ENCODE measurements at places on chromosomes 1 and 21.

- DNase-seq = no peak
These were observed 221.1 kb downstream of the KCNJ6 start for GRCh38 chr21:37695111-37695510.

DNA sequence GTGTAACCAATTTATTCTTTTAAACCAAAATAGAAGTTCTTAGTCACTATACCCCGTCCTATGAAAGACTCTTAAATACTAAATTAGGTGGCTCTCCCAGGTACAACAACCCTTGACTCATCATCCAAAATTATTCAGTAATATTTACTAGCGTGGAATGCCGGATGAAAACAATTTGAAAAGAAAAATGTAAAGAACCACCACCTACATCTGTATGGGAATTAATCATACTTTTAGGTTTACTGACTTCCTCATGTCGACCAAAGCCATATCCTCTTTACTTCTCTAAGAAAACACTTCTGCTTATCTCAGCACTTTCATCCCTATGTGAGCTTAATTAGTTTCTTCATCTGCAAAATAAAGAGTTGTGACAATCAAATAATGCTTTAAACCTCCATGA is 139.6 kb downstream of the AKT3 start:
- DNase-seq = no peak

- DNase-seq = no peak
These were observed 126.4 kb upstream of the C1orf21 start for GRCh38 chr1:184260382-184260781.

DNA sequence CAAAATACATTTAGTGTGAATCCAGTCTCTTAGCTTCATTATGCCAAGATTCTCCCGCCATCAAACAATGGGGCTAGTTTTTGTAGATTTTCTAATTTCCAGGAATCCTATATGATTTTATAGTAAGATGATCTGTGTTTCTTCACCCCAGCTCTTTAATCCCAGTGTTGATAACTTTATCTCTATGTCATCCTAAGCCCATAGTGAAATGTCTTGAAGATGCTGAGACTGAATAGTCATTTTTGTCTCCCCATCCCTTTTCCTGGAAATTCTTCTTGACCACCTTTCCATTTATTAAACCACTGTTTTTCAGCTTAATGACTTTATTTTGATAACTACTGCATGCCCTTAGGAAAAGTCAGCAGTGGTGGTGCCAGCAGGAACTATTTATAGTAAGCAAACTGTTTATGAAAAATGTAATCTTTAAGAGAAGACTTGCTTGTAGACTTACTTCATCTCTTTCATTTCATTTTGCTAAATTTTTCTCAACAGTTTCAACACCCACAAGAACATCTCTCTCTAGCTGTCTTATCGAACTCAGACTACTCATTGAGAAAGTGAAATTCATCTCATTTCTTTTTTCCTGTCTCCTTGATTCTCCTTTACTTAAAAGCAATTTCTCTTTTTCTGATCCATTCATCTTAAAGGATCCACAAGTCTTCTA is 116.6 kb downstream of the NTMT2 start:
- DNase-seq = no peak

GRCh38 chr1:218850367-218850766 is 323.3 kb upstream of the LYPLAL1 start:
- DNase-seq = no peak

- peak; percentile 70 for DNase-seq
These were observed 55.6 kb downstream of the SUCO start for GRCh38 chr1:172588296-172589291.

- DNase-seq = no peak
These were observed 19.6 kb upstream of the DUSP10 start for GRCh38 chr1:221761354-221762002.

GRCh38 chr1:235326719-235327558 is 1.0 kb downstream of the ARID4B start:
- DNase-seq = peak; percentile 47

DNA sequence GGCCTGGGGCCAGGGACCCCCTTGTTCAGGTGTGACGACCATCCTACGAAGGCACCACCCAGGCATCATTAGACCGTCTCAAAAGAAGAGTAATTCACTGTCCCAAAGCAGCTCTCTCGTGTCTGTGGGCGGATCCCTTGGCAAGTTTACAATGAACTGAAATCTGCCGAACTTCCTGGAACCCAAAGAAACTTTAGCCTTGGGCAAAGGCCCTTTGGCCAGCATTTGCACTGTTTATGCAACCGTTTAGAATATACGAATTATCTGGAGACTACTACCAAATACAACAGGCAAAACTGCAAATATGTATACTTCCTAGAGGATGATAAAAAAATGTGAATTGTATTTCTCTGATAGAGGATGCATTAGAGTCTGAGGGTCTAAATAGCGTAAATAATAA is 1.4 kb upstream of the SOD1 start:
- DNase-seq = no peak

- DNase-seq = no peak
These were observed 27.5 kb upstream of the COL9A2 start for GRCh38 chr1:40344597-40344996.

DNA sequence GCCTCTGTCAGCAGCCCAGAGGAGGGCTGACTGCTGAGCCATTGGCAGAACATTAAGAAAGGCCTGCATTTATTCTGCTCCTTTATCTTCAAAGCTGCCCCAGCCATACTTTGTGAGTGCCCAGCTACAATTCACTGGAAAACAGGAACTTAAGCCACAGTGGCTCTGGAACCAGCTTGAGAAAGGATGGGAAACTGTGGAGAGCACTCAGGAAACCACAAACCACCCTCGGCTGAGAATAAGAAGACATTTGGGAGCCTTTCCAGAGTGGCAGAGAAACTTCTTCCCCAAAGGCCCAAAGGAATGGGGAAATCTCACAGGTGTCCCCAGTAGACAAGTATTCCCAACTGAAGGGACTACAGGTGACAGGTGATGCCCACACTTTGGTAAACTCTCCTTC is 1.8 kb downstream of the LAMB3 start:
- no peak for DNase-seq

- no peak for DNase-seq
These were observed 108.8 kb downstream of the TNFSF18 start for GRCh38 chr1:172941945-172942344.

GRCh38 chr1:21322681-21323016 is 32.4 kb upstream of the ECE1 start:
- DNase-seq = no peak

GRCh38 chr1:53651356-53651755 is 87.6 kb downstream of the GLIS1 start:
- no peak for DNase-seq

GRCh38 chr21:26945916-26946675 is 20.8 kb downstream of the ADAMTS5 start:
- DNase-seq = no peak

DNA sequence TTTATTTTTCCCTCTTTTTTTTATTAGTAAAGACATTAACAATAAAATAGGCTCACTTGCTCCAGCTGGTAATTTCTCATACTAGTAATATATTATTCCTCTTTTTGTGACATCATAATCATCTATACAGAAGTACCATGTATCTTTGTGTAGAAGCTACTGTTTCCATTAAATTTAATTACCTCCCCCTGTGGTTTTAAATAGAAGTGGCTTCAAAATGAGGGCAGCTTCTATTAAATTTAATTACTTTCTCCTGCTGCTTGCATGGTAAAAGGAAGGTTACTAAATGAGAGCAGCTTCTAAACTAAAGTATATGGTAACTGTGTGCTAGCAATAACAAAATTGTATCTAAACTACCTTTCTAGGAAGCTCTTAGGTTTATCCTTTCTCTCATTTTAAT is 94.0 kb downstream of the DPYD start:
- DNase-seq = no peak

- no peak for DNase-seq
These were observed 69.8 kb downstream of the TBX15 start for GRCh38 chr1:118918230-118918939.

GRCh38 chr1:217602380-217602779 is 28.5 kb downstream of the GPATCH2 start:
- no peak for DNase-seq

DNA sequence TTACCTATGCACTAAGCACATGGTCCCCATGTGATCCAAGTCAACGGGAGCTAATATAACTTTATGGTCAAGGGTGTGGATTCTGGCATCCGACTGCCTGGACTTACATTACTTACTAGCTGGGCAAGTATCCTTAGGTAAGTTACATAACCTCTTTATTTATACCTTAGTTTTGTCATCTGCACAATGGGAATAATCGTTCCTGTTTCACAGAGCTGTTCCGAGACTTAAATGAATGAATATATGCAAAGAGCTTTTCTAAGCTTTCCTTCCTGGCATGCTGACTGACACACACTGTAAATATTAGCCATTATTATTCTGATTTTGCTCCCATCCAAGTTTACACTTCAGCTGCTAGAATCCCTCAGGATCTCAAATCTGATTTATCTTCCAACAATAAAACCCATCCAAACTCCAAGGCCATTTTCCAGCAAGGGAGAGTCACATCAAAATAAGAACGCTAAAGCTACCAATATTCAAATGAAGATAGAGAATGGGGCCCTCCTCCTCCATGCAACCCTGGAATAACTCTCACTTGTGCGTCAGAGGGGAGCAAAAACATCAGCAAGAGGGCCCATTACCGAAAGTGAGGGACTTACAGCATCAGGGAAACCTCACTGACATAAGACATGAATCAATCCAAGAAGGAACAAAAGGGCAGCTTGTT is 115.6 kb upstream of the KAZN start:
- no peak for DNase-seq

DNA sequence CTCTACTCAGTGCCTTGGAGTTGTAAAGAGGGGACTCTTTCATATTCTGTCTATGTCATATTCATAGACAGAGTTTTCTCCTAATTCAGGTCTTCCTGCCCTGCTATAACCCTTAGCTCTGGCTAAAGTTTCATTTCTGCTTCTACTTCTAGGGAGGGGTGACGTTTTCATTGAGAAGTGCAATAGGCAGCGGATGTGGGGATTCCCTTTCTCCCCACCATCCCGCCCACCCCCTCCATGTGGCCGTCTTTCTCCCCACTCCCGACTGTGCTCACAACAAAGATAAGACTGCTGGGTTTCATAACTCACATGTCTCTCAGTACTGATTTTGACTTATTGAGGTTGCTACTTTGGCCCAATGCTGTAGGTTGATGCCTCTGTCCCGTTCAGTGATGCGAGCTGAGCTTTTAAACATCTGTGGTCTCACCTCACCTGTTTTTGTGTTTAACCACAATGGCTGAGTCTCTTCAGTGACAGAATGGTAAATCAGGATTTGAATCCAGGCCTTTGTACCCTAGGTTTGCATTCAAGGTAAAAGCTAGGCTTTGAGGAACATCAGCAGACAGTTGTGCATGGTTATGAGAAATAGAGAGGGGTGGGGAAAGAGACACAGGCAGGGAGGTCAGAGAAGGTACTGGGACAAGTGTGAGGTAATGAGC is 7.8 kb upstream of the KIF14 start:
- no peak for DNase-seq

DNA sequence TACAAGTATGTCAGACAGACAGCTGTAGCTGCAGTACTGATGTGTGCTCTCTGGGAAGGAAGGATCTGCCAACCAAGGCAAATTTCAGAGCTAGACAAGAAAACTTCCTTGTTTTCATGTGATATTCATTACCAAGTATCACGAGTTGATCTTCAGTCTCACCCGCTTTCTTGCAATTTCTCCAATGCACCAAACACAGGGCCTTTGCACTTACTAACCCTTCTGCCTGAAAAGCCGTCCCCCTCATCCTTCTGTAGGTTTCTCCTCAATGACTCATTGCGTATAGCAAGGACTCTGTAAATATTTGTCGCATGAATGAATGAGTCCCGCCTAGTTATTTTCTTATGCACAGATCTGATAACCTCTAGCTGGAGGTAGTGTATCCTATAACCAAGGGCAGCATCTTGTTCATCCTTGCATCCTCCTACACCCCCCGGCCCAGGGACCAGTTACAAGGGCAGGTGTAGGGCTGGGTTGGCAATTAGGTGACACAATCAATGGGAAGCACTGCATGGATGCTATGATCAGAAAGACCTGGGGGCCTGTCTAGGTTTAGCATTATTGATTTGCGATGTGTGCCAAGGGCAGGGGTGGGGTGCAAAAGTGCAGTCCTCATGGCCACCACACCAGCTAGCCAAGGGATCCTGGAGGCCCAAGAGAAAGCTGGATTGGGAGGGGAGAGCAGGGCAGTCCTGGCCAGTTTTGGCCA is 51.4 kb upstream of the GPR157 start:
- peak; percentile 64 for DNase-seq

DNA sequence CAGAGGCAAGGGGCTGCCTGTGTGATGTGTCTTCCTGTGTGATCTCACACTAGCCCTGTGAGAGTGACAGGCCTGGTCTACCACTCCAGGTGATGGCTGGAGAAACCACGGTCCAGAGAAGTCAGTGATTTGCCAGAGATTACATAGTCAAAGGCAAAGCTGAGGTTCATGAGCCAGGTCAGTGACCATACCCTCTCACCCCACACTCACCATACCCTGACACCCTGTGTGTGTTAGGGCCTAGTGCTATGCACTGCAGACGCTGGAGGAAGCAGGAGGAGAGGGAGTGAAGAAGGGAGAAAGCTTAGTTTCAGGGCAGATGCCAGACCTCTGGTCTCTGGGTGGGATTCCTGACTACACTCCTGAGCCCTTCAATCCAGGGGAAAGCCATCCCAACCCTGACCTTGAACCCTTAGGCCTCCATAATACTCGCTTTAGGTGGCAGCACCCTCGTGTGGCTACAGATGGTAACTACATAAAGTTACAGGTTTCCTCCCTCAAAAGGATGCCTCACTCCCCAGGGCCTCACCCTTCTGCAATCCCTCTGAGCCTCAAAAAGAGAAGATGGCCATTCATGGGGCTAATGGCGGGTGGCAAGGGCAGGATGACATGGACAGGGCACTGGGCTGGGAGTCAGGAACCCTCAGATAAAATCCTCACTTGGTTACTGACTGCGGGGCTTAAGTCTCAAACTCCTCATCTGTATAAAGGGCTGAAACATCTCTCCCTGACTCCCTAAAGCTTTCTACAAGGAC is 20.8 kb upstream of the SDC3 start:
- DNase-seq = peak; percentile 57

GRCh38 chr1:181038399-181038873 is 4.7 kb downstream of the MR1 start:
- peak; percentile 82 for DNase-seq

DNA sequence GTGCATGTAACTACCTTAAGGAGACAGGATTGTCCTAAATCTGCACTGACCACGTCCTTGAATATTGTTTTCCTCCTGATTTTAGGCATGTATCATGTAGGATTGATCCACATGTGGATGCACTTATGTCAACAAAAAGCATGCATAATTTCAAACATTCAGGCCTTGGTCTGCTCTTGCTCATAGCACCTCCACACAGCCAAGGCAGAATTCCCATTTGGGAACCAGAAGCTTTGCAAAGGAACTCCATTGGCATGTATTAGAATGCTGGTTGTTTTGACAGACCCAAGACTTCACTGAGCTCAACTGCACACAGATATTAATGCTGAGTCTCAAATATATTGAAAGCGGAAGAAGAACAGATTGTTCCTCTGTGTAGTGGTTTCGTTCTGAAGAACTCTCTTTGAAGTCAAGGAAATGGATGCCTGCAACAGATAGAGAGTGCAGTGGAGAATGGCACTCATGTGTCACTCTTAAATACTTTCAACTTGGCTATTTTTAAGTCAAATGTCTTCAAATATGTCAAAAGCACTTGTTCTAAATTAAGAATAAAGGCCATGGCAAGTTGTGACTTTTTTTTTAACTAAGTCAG is 387.6 kb downstream of the LTN1 start:
- DNase-seq = no peak
